ENCODE measurements at places on chromosomes 2 and 18.

GRCh38 chr2:9799729-9800632 is 43.3 kb upstream of the TAF1B start:
- peak; percentile 81 for DNase-seq

DNA sequence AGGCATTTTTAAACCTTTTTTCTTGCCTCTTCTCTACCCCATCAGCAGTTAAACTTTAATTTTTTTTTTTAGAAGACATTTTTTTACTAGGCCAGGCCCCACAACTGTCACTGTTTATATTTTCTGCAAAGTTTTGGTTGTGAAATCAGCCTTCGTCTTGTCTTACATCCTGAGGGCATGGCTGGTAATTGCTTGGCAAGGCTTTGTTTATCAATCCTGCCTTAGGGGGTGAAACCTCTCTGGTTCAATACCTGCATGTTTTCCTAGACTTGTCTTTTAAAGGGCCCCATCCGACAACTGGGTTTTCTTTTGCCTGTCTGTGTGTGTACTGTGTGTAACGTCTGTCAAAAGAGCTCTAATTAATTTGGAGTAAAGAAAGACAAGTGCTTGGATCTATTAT is 330.0 kb upstream of the CWC22 start:
- no peak for DNase-seq

- no peak for DNase-seq
Measured at GRCh38 chr2:223856584-223856983, 19.2 kb upstream of the AP1S3 start.

GRCh38 chr18:30177056-30177455 is 865.5 kb downstream of the DSC3 start:
- no peak for DNase-seq

DNA sequence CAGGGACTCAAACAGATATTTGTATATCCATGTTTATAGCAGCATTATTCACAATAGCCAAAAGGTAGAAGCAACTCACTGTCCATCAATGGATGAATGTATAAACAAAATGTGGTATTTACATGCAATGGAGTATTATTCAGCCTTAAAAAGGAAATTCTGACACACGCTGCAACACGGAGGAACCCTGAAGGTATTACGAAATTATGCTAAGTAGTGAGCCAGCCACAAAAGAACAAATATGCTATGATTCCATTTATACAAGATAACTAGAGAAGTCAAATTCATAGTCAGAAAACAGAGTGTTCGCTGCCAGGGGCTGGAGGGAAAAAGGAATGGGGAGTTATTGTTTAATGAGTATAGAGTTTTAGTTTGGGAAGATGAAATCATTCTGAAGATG is 61.0 kb upstream of the CDKL4 start:
- peak; percentile 26 for DNase-seq

- no peak for DNase-seq
Measured at GRCh38 chr2:3637311-3637675, 20.7 kb upstream of the ALLC start.

DNA sequence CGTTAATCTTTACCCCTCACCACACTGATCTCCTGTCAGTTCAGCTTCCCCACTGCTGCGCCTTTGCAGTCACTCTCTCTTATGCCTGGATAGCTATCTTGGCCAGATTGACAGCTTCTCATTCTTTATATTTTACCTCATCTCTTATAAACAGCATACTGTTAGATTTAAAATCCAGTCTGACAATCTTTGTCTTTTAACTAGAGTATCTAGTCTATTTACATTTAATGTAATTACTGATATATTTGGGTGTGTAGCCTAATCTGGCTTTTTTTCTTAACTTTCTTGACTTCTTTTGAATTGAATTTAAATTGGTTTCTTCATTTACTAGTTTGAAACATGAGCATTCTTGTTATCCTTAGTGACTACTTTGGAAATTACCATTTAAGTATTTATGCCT is 225.1 kb downstream of the PRKCE start:
- no peak for DNase-seq

Measured in fibroblast of the aortic adventitia (primary cell).